ENCODE measurements at places on chromosomes 6 and 20.

DNA sequence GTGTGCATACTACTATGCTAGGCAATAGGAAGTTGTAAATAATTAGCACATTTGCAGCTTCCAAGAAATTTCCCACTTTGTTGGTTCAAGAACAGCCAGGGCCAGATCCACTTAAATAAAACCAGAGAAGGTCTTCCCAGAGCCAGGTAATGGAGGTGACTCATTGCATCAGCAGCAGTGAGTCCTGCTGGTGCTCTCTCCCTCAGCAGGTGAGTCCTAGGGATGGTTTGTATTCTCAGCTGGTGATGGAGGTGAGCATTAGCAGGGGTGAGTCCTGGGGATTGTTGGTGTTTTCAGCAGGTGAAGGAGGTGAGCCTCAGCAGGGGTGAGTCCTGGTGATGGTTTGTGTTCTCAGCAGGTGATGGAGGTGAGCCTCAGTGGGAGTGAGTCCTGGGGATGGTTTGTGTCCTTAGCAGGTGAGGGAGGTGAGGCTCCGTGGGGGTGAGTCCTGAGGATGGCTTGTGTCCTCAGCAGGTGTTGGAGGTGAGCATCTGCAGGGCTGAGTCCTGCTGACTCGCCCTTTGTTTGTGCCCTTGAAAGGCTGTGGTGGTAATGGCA, 232.8 kb upstream of the EXOC2 start:
- no peak overlapping the region for H3K4me3 ChIP-seq
- no peaks in the 10 kb centered on the region for H3K36me3 ChIP-seq
- H3K27ac ChIP-seq: no peak overlapping the region
- no peak for DNase-seq

DNA sequence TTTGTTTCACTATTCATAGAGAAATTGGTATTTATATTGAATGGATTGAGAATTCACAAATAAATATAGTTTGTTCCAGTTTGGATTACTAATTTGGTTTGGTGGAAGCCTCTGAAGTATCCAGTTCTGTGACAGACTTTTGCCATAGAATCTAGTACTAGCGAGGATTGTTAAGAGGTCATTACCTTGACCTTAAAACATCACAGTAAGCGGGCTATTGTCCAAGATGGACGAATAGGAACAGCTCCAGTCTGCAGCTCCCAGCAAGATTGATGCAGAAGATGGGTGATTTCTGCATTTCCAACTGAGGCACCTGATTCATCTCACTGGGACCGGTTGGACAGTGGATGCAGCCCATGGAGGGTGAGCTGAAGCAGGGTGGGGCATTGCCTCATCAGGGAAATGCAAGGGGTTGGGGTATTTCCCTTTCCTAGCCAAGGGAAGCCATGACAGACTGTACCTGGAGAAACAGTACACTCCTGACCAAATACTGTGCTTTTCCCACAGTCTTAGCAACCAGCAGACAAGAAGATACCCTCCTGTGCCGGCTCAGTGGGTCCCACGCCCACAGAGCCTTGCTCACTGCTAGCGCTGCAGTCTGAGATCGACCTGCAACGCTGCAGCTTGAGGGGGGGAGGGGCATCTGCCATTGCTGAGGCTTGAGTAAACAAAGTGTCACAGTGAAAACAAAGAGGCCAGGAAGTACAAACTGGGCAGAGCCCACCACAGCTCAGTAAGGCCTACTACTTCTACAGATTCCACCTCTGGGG, 66.4 kb upstream of the NEDD9 start:
- H3K36me3 ChIP-seq: no peaks in the 10 kb centered on the region
- no peak overlapping the region for H3K4me3 ChIP-seq
- no peak overlapping the region for H3K27ac ChIP-seq

DNA sequence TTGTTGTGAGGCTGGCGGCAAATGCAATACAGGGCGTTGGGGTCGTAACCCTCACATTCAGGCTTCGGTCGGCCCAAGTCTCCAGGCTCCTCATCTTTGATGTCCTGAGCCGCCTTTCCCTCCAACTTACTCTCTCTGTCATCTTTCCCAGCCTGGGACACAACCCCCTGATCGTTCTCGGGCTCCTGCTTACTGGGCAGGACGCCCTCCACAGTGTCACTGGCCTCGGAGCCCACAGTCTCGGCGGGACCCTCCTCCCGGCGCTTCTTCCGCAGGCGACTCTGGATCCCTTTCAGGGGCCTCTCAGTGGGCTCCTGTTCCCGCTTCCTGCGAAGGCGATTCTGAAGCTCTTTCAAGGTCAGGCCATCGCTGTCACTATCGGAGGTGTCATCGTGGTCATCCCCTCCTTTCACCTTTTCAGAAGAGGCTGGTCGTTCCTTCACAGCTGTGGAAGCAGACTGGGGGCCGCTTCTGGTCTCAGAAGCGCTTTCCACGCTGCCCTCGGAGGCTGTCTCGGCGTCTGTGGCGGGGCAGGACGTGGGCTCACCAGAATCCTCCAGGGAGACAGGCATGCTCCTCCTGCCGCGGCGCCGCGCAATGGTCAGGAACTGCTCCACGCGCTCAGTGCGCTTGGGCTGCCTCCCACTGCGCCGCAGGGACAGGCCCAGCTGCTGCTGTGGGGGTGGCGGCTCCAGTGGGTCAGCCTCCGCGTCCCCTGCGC, 15.4 kb downstream of the DIDO1 start:
- peaks cover 37% of the 10 kb centered on the region for H3K36me3 ChIP-seq
- no peak overlapping the region for H3K4me3 ChIP-seq
- H3K27me3 ChIP-seq: no peaks in the 10 kb centered on the region
- no peak overlapping the region for H3K27ac ChIP-seq
- H3K4me1 ChIP-seq: peaks cover 18% of the 10 kb centered on the region
- no peak for DNase-seq

- no peaks in the 10 kb centered on the region for H3K4me1 ChIP-seq
- H3K36me3 ChIP-seq: no peaks in the 10 kb centered on the region
- no peak overlapping the region for H3K4me3 ChIP-seq
- H3K27me3 ChIP-seq: no peaks in the 10 kb centered on the region
These were observed 4.2 kb downstream of the KCNB1 start for GRCh38 chr20:49478266-49478665.

GRCh38 chr6:165717732-165718465, 54.9 kb upstream of the PDE10A start:
- no peak for DNase-seq
- H3K36me3 ChIP-seq: no peaks in the 10 kb centered on the region
- H3K27me3 ChIP-seq: no peaks in the 10 kb centered on the region
- no peak overlapping the region for H3K27ac ChIP-seq
- H3K4me1 ChIP-seq: no peaks in the 10 kb centered on the region

DNA sequence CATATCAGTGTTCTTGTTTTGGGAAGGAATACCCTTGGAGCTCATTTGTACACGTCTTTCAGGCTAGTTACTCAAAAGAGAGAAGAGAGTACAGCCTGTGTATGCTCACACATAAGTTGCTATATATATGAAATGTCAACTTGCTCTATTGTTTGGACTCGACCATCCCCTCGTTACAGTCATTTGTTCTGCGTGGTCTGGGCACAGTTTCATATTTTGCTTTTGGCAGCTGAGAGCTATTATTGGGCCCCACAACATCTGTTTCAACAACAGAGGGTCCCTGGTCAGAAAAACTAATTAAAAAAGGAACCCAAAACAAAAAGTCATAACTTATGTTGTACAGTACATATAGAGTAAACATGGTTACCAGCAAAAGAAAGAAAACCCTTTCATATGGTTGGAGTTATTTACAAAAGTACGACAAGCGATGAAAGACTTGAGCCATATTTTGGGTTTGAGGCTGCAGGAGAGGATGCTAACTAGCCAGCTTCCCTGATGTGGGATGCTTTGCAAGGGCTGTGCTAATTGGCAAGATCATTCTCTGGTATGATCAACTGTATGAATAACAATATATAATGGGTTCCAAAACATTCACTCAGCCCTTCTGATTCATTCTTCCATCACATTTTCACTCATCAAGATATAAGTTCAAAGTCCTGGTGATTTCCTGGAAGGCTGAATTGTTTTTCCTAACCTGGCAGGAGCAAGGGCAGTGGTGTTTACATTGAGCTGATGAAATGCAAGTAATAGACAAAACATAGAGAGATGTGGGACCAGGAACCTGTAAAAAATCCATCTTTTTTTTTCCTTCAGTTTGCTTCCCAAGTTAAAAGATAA, 137.9 kb downstream of the RPS12 start:
- H3K36me3 ChIP-seq: no peaks in the 10 kb centered on the region
- H3K4me3 ChIP-seq: no peak overlapping the region
- no peaks in the 10 kb centered on the region for H3K27me3 ChIP-seq
- DNase-seq: no peak
- H3K27ac ChIP-seq: no peak overlapping the region
- H3K4me1 ChIP-seq: no peaks in the 10 kb centered on the region

DNA sequence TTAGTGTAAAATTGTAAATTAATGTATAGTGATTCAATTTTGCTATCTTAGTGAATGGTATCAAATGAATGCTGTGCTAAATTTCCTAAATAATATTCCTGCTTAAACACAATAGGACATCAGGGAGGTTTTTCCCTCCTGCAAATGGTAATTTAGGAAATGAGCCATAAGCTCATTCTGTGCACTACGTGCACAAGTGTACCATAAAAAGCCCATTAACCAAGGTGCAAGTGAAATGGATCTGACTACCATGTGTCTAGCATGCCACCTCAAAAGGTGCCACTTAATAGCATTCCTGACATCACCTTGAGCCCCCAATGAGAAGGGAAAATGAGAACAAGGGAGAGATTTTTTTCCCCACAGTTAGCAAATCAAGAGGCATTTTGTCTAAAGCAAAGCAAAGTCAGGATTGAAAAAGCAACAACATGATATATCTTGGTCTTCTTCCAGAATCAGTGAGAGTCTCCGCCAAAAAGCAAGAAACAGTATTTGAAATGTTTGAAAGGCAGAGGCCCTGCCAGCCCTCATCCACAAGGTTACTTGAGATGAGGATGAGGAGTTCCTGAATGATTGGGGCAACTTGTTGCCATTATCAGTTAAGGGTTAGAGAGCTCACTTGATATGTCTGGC, 334.2 kb upstream of the RSPO3 start:
- H3K27me3 ChIP-seq: no peaks in the 10 kb centered on the region
- H3K36me3 ChIP-seq: no peaks in the 10 kb centered on the region
- no peaks in the 10 kb centered on the region for H3K4me1 ChIP-seq
- H3K27ac ChIP-seq: no peak overlapping the region
- DNase-seq: no peak

DNA sequence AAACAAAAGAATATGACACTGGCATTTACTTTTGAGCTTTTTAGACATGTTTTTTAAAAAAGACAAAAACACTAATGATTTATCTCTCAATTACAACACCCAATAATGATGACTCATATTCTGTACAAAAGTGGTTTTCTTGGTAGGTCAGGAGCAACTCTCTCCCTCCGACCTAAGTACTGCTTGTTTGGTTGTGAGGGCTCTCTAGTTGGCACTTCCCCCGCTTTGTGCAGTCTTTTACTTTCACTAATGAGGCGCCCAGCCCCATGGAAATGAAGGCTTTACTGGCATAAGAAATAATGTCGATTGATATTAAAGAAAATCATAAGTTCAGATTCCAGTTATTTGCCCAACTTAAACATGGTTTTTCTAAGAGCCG, 1.3 kb downstream of the KPNA5 start:
- peak; percentile 6 for DNase-seq
- H3K27ac ChIP-seq: peak overlapping the region; percentile 85
- H3K4me1 ChIP-seq: peaks cover 7% of the 10 kb centered on the region
- H3K36me3 ChIP-seq: peaks cover 7% of the 10 kb centered on the region

DNA sequence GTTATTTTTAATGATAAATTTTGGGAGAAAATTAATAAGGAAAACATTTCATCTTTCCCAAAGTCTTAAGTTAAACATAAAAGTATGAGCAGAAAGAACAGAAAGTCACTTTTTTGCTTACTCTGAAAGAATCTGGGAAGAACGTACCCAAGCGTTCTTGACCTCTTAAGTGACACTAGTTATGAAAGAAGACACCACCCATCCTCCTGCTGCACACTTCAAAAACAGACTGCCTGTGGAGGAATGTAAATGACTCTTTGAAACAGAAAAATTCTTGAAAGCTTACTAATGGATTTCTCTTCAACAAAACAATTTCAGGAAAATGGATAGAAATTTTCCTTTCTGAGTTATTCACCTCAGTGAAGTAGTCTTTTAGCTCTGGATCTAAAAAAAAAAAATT, 227.7 kb downstream of the MEI4 start:
- no peaks in the 10 kb centered on the region for H3K4me1 ChIP-seq
- no peak overlapping the region for H3K27ac ChIP-seq
- no peaks in the 10 kb centered on the region for H3K27me3 ChIP-seq
- no peak for DNase-seq

- no peaks in the 10 kb centered on the region for H3K36me3 ChIP-seq
- no peak for DNase-seq
- no peaks in the 10 kb centered on the region for H3K27me3 ChIP-seq
- H3K4me3 ChIP-seq: no peak overlapping the region
- H3K27ac ChIP-seq: no peak overlapping the region
- H3K4me1 ChIP-seq: no peaks in the 10 kb centered on the region
These were observed 86.1 kb downstream of the SLX4IP start for GRCh38 chr20:10521068-10521831.

GRCh38 chr6:36597775-36598174, 3.6 kb downstream of the SRSF3 start:
- H3K36me3 ChIP-seq: peaks cover 56% of the 10 kb centered on the region
- no peaks in the 10 kb centered on the region for H3K27me3 ChIP-seq
- peak overlapping the region; percentile 98 for H3K27ac ChIP-seq
- H3K4me3 ChIP-seq: peak overlapping the region; percentile 85
- DNase-seq: no peak

DNA sequence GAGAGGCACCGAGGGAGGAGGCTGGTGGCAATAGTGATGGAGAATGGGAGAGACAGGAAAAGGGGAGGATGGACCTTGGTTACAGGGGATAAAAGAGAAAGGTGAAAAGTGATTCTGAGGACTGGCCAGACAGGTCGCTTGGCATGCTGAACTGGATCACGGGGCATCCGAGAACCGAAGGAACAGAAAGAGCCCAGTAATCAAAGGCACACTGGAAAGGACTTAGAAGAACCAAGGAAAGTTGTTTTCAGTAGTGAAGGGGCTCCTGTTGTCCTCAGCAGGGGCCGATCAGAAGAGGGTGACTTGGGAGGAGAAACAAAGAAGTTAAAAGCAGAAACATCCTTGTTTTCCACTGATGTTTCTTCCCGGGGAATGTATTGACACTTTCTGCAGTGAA, 18.9 kb downstream of the SYTL3 start:
- H3K4me3 ChIP-seq: no peak overlapping the region
- DNase-seq: no peak
- no peaks in the 10 kb centered on the region for H3K27me3 ChIP-seq
- peaks cover 39% of the 10 kb centered on the region for H3K36me3 ChIP-seq
- H3K27ac ChIP-seq: no peak overlapping the region

- no peak overlapping the region for H3K4me3 ChIP-seq
- no peaks in the 10 kb centered on the region for H3K27me3 ChIP-seq
- no peak for DNase-seq
- no peak overlapping the region for H3K27ac ChIP-seq
- no peaks in the 10 kb centered on the region for H3K4me1 ChIP-seq
These were observed 39.5 kb upstream of the CHRNA4 start for GRCh38 chr20:63400486-63401210.

DNA sequence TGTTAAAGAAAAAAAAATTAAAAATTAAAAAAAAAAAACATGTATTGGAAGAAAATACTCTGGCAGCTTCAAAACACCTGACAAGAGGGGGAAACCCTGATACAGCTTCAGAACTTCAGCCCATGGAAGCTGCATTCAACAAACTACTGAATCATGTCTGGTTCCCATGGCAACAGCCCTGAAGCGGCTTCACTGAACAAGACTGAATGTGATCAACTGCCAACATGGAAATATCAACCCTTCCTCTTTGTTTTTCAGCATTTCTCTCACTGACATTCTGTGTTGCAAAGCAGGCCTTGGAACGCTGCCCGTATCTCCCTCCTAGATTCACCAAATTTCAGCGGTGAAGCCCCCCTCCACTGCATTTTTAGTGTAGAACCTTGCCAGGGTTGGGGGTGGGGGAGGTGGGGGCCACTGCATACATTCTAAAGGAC, 91.3 kb upstream of the SHLD1 start:
- H3K4me3 ChIP-seq: no peak overlapping the region
- H3K27me3 ChIP-seq: no peaks in the 10 kb centered on the region
- DNase-seq: peak; percentile 60
- peaks cover 9% of the 10 kb centered on the region for H3K4me1 ChIP-seq
- no peak overlapping the region for H3K27ac ChIP-seq

All from naive thymus-derived CD4-positive, alpha-beta T cell (primary cell).